ENCODE measurements at places on chromosomes 2 and 18.

GRCh38 chr2:199108056-199108455 lies 349.7 kb downstream of the SATB2 start:
- DNase-seq = no peak

- no peak for DNase-seq
Observed at GRCh38 chr2:134843968-134844367, 5.6 kb downstream of the ACMSD start.

GRCh38 chr2:100246163-100247145 lies 75.8 kb downstream of the LONRF2 start:
- no peak for DNase-seq

DNA sequence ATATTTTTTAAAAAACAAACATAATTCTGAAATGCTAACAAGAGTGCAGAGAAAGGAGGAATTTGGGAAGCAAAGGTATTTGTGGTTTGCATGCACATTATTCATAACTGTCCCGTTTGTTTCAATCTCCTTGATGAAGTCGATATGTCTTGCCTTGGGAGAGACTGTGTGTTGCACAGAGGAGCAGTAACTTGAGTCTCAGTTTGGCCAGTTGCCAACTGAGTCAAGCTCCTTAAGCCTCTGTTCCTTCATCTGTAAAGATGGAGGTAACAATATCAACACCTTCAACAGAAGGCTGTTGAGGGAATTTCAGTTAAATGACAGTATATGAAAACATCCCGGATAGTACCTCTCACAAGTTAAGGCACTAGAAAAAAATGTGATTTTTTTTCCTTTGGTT lies 226.2 kb downstream of the ASXL3 start:
- DNase-seq = no peak

GRCh38 chr18:75132931-75133525 lies 75.9 kb downstream of the PTGR3 start:
- no peak for DNase-seq

DNA sequence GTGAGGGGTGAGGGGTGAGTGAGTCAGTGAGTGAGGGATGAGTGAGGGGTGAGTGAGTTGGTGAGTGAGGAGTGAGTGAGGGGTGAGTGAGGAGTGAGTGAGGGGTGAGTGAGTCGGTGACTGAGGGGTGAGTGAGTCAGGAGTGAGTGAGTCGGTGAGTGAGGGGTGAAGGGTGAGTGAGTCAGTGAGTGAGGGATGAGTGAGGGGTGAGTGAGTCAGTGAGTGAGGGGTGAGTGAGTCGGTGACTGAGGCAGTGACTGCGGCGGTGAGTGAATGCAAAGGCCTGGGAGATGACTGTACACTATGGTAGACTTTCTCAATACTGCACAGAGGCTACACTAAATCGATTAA lies 16.6 kb downstream of the THAP4 start:
- DNase-seq = no peak
